Type B pancreatic cell (in vitro differentiated cells): ENCODE measurements at places on chromosomes 16 and 17. TPM values are rescaled to one million over a fixed set of nuclear protein-coding genes. Genes with fewer than 3 reads are reported as not detected.

GRCh38 chr17:76178124-76178523, 37.1 kb upstream of the FOXJ1 start:
- no peak for DNase-seq

DNA sequence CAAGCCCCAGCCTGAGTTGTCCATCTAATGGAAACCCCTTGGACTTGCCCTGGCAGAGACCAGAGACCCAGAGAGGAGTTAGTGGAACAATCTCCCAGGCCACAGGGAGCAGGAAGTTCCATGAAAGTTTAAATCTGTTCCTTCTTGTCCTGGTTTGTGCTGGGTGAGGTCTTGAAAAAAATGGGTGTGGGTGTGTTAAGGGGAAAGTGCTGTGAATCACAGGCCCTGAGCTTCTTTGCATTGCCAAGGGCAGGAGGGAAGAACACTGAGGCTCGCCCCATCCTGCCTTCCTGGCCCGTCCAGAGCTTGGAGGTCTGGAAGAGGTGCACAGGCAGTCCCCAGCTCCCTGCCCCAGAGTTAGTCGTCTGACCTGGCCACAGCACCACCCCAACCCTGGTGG, 2.3 kb downstream of the ADORA2B start:
- DNase-seq: no peak

DNA sequence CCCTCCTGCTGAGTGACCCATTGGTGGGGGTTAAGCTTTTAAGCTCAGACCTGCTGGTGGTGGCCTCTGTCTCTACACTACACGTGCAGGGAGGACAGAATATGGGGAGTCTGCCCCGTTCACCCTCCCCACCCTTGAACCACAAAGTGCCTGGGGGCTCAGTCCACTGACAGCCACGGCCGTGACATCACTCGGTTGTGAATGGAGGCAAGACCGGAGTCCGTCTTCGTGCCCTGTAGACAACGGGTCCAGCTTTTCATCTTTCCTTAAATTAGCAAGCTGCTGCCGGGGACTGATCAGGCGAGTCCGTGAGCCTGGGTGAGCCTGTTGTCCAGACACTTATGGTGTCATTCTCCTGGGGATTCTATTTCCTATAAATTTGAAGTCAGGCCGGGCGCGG, 67.4 kb downstream of the CRISPLD2 start:
- DNase-seq: no peak

The ST6GALNAC2 gene
- total RNA-seq: 4.3 and 10.4 TPM in 2 replicates

- DNase-seq: no peak
Observed at GRCh38 chr17:31724026-31724425, 135.0 kb downstream of the COPRS start.

GRCh38 chr16:89338863-89339262, 121.4 kb downstream of the ZNF778 start:
- no peak for DNase-seq

DNA sequence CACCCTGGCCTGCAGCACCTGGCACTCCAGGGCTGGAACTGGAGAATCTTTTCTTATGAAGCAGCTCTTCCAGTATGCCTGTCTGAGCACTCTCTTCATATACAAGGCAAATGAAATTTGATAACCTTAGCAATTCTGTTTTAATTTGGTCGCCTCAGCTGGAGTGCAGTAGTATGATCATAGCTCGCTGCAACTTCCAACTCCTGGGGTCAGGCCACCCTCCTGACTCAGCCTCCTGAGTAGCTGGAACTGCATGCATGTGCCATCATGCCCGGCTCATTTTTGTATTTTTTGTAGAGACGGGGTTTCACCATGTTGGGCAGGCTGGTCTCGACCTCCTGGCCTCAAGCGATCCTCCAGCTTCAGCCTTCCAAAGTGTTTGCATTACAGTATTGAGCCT, 140.8 kb upstream of the CHMP6 start:
- no peak for DNase-seq

DNA sequence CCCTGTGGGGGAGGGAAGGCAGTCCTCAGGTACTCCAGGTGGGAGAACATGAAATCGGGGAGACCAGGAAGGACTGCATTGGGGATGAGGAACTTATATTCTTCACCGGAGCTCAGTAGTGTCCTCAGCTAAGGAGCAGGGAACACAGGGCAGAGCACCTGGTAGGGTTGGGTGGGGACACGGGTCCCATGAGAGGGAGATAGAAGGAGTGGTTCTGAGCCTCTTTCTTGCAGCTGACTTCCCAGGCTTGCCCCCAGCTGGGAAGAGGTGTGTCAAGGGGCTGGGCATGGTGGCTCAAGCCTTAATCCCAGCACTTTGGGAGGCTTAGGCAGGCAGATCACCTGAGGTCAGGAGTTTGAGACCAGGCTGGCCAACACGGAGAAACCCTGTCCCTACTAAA, 2.1 kb downstream of the FHOD1 start:
- no peak for DNase-seq

The DOK4 gene
- 33.3 and 72.0 TPM in 2 replicates for total RNA-seq

The KDM6B gene
- total RNA-seq: 69.1 and 85.1 TPM in 2 replicates

The SULT1A3 gene
- total RNA-seq: 27.7 and 33.0 TPM in 2 replicates

DNA sequence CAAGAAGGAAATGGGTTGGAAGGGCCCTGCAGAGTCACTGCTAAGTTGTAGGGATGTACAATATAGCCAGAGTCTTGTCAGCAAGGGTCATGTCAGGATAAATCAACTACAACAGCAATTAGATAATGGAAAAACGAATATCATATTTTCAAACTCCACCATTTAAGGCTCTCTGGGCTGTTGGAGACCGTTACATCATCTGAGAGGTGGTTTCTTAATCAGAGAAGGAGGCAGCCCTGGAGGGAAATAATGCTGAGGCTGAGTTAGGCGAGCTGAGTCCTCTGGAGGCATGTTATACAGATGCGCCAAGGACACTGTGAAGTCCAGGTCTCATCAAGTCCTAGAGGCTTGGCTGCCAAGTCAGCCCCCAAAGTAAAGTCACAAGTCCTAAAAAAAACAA, 30.3 kb downstream of the LYRM9 start:
- no peak for DNase-seq

DNA sequence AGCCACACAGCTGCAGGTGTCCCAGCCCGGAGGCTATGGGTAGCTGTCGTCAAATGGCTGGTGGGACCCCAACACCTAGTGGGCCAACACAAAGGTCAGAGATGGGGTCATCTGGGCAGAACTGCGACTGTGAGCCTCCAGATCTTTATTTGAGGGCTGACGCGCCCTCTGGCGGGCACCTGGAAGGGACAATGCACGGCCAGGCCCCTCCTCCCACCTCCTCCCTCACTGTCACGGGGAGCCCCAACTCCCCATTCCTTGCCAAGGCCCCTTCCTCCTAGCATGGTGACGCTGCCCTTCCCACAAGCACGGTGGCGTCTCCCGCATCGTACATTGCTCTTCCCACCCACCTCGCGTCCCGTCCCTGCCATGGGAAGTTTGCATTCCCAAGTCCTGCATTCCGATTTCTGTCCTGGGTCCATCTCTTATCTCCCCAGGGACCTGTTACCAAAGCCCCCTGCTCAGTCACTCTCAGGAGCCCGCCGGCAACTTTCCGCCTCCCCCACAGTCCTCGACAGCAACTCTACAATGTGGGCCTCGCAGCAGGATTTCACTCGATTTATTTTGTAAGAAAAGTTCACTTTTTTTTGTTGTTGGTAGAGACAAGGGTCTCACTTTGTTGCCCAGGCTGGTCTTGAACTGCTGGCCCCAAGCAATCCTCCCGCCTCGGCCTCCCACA, 1.0 kb downstream of the TLE7 start:
- no peak for DNase-seq

The CRYM gene
- total RNA-seq: 3.7 and 9.4 TPM in 2 replicates

- no peak for DNase-seq
Observed at GRCh38 chr16:85573696-85574641, 39.2 kb upstream of the GSE1 start.

The CDH8 gene
- 8.0 and 8.2 TPM in 2 replicates for total RNA-seq

The NXN gene
- 65.1 and 68.0 TPM in 2 replicates for total RNA-seq

- DNase-seq: no peak
Observed at GRCh38 chr16:4663465-4663776, 29.9 kb upstream of the NUDT16L1 start.

GRCh38 chr17:47315451-47316266, 8.1 kb upstream of the EFCAB13 start:
- DNase-seq: no peak

DNA sequence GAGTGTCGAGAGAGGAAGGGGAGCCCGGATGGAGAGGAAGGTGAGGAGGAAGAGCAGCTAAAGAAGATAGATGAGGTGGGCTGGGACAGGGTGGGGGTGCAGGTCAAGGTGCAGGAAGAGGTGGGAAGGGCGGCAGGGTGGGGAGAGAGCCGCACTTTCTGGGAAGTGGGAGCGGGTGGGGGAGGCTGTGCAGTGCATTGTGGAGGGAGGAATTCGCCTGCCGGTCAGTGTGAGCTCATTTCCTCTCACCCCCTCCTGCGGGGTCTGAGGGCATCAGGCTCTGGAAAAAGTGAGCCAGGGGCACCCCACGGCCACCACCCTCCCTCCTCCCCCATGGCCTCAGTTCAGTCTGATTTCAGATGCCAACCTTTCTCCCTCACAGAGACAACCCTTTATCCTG, 2.5 kb upstream of the ARHGAP23 start:
- DNase-seq: no peak

GRCh38 chr17:77205396-77206125, 64.8 kb downstream of the SEC14L1 start:
- no peak for DNase-seq

The SYCE1L gene
- 12.4 and 20.0 TPM in 2 replicates for total RNA-seq

DNA sequence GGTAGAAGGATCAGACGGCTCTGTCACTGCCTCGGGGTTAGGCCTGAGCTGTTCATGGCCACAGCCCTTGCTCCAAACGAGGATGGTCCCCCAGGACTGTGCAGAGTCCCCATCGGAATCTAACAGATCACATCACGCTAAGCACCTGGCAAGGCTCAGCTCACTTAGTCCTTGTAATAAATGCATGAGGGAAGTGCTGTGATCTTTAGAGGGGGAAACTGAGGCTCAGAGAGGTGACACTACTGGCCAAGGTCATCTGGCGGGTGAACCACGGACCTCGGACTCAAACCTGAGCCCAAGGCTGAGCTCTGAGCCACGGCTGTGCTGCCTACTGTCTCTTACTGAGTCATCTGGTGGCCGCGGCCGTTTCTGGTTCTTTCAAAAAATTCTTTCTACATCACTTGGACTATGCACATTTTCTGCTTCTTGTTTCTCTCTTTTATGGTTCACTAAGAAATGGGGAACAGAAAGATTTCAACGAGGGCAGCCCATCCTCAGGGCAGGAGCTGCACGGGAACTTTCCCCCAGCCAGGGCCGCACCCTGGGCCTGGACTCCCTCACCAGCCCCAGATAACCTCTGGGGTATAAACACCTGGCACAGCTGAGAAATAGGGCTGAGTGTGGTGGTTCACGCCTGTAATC, 55.6 kb downstream of the COTL1 start:
- no peak for DNase-seq

- DNase-seq: no peak
Observed at GRCh38 chr16:21277045-21277926, 804 bp downstream of the CRYM start.

DNA sequence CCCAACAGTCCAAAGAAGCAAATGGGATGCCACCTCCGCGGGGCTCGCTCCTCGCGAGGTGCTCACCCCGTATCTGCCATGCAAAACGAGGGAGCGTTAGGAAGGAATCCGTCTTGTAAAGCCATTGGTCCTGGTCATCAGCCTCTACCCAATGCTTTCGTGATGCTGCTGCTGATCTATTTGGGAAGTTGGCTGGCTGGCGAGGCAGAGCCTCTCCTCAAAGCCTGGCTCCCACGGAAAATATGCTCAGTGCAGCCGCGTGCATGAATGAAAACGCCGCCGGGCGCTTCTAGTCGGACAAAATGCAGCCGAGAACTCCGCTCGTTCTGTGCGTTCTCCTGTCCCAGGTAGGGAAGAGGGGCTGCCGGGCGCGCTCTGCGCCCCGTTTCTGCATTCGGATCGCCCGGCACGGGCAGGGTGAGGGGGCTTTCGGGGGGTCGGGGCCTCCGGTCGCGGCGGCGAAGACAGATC, at the start of gene CDH13:
Gene CDH13 (plus strand): TSS at position 179 of the 471 bp plus-strand sequence.
- DNase-seq: no peak

The HS3ST6 gene
- 1.3 and 5.6 TPM in 2 replicates for total RNA-seq

The CTRB2 gene
- not detected in 2 replicates for total RNA-seq

DNA sequence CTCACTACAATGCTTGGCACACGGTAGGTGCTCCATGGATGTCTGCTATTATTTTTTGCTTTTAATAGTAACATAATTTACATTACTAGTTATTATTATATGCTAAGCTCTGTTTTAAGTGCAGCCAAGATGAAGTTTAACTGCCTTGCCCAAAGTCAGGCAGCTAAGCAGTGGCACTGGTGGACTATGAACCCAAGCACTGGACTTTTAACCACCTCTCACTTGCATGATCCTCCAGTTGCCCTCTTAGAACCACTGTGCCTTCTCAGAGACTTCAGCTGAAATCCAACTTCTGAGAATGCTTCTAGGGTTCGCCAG, 1.5 kb upstream of the ZNF207 start:
- DNase-seq: no peak

GRCh38 chr17:58324409-58325288, 3.9 kb downstream of the TSPOAP1 start:
- DNase-seq: no peak

DNA sequence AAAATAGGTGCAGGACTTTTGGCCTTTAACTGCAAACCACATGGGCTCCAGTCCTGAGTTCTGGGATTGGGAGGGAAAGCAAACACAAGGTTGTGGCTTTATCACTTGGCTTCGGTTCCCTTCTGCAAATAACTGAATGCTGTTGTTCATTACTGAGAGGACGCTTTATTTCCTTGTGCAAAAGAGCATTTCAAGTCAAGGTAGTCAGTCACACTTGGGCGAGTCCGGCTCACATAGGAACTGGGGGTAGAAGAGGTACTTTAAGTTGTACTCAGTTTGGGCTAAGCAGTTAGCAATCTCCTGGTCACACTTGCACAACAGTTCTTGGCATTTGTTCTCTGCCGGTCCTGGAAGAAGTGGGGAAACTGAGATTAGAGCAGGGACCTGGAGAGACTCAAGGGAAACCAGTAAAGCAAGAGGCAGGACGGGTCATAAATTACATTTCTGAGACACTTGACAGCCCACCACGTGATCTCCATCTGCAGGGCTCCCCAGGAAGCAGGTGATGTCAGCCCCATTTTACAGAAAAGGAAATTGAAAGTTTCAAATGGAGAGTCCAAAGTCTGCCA, 21.6 kb downstream of the PLA2G10 start:
- DNase-seq: no peak

DNA sequence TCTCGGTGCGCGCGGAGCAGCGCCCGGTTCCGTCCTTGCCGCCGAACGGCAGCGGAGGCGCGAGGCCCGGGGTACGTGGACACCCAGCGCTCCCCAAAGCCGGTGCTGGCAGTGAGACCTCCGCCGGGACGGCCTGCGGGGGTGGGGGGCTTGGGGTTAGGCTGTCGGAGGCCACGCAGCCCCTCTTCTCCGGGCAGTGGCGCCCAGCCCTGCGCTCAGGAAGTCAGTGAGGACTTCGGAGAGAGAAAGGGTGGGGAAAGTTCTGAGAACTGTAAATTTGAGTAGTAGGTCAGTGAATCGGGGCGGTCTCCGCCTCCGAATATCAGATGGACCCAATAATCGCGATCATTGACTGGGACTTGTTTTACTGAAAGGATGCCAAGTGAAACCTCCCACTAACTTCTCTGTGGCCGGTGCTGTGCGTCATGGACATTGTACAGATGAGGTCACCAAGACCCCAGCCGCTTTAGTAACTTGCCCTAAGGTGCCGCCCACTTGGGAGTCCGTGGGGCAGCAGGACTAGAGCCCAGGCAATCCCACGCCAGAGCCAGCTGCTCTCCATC, 468 bp downstream of the IL4R start:
- DNase-seq: no peak
